ENCODE measurements at places on chromosomes 6 and 20.
A peak's percentile ranks its signal among the peaks of the same experiment; 100 is the strongest.

GRCh38 chr6:89939144-89939543 is 44.9 kb downstream of the GJA10 start:
- no peak for DNase-seq

DNA sequence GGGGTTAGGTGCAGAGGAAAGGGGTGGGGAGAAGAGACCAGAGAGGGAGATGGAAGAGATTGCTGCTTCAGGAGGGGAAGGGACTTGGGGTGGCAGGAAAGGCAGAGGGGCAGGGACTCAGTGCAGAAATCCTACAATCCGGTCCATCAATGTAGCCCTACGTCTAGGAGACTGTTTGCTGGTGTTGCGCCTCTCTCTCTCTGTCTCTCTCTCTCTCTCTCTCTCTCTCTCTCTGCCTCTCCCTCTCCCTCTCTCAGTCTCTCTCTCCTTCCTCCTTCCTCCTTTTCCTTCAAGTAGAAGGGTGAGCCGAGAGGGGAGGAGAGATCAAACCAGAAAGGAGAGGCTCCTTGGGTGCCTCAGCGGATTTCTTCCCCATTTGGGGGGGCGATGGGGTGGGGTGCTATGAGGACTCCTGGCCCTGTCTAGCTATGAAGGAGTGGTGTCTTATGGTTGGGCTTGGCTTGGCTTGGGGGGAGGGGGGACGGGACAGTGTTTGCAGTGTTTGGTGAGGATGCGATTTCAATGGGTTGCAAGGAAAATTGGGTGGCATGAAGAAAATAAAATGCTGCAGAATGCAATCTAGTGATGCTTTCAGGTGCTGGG is 181.2 kb downstream of the TBXT start:
- no peak for DNase-seq

DNA sequence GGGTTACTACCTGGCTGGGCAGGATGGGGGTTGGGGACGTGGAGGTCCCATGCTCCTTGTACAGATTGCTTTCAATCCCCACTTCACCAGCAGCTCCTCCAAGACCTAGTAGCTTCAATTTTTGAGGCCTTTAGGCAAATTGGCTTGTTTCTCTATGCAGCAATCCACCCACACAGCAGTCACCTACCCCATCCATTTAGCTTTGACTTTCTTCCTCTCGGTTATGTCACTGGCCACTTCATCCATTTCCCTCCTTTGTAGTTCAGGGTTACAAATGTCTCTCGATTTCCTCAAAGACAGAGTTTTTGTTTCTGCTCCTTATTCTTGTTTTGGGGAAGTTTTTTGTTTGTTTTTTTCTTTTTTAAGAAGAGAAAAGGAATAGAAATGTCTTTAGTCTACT is 33.4 kb upstream of the RSPO4 start:
- DNase-seq, result no peak

GRCh38 chr20:34312544-34313217 is 9.5 kb upstream of the AHCY start:
- peak; percentile 90 for DNase-seq

- no peak for DNase-seq
Measured at GRCh38 chr20:18739751-18740166, 73.8 kb upstream of the SCP2D1 start.
